Muscle of leg (tissue), 16 donors: ENCODE measurements at places on chromosomes 7 and 10.
A peak's percentile ranks its signal among the peaks of the same experiment; 100 is the strongest.

- no peak for DNase-seq
- H3K4me3 ChIP-seq = no peak overlapping the region
- H3K27me3 ChIP-seq = no peaks in the 10 kb centered on the region
- H3K36me3 ChIP-seq = no peaks in the 10 kb centered on the region
These were observed 964.0 kb downstream of the GATA3 start for GRCh38 chr10:9018195-9019173.

DNA sequence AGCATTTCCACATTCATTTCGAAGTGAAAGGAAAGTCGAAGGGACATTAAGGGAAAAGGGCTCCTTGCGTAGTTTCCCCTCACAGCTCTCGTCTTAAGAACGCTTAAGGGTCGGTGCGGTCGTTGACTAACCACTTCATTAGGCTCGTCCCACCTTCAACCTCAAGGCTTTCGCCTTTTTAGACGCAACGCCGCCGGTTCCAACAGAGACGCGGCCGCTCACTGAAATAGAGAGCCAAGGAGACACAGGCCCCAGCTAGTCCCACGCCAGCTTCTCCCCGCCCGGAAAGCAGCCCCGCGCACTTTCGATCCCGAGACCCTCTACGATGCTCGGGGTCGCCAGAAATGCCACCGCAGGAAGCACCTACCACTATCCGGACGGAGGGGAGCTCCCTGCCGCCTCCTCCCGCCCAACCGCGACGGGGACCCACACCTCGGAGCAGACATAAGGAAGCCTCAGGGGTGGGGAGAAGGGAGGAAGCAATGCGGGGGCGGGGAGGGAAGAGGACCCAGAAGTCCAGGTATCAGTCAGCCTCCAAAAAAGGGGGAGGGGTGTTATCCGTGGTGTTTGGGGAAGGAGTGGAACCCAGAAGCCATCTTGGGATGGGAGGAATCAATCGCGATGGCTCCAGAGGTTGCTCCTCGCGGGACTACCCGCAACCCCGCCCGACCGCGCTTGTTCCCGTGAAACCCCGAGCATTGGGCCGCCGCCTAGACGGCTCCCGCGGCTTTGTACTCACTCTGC is 559 bp downstream of the TRA2A start:
- H3K36me3 ChIP-seq = no peaks in the 10 kb centered on the region
- DNase-seq = peak; percentile 89
- no peaks in the 10 kb centered on the region for H3K27me3 ChIP-seq
- H3K4me3 ChIP-seq = peak overlapping the region; percentile 99
- peaks cover 10% of the 10 kb centered on the region for H3K4me1 ChIP-seq

- no peaks in the 10 kb centered on the region for H3K36me3 ChIP-seq
- no peaks in the 10 kb centered on the region for H3K4me1 ChIP-seq
- H3K4me3 ChIP-seq = no peak overlapping the region
- no peaks in the 10 kb centered on the region for H3K27me3 ChIP-seq
- no peak overlapping the region for H3K27ac ChIP-seq
These were observed 1049.8 kb downstream of the SORCS1 start for GRCh38 chr10:106114656-106115186.

- no peaks in the 10 kb centered on the region for H3K4me1 ChIP-seq
- DNase-seq = peak; percentile 42
- H3K36me3 ChIP-seq = peaks cover 3% of the 10 kb centered on the region
- no peak overlapping the region for H3K4me3 ChIP-seq
- H3K27ac ChIP-seq = no peak overlapping the region
These were observed 9.3 kb downstream of the KLHL7 start for GRCh38 chr7:23114896-23115295.

DNA sequence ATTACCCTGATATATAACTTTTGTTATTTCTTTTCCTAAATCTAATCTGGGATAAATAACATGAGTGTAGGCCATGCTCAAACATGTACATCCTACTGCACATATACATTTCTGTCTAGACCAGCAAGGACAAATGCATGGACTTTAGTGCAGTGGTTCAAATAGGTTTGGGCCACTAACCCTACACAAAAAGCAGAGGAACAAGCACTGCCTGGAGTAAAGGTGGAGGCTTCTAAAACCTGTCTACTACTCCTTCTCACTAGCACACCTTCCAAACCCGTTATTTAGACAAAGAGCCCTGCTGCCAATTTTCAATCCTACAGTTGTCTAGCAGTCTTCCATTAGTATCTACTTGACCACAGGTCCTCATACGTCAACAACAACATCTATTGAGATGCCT is 34.8 kb downstream of the SGCE start:
- peaks cover 16% of the 10 kb centered on the region for H3K4me1 ChIP-seq
- peaks cover 14% of the 10 kb centered on the region for H3K36me3 ChIP-seq
- H3K27me3 ChIP-seq = no peaks in the 10 kb centered on the region
- no peak for DNase-seq

DNA sequence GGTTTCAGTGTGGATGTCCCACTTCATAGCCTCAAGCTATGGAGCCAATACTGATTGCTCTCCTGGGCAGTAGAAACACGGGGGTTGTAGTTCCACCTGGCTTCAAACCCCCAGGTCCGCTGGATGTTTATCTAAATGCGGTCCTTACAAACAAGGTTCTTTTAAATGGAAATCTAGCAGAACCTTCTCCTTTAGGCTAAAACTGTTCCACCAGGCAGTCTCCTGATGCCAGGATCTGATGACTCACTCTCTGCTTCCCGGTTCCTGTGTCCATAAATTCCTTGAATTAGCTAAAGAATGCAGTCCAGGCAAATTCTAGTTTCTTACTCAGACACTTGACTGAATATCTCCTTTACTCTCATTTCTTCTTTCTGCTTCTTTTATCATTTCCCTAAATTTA is 108.4 kb upstream of the FAM3C start:
- H3K27ac ChIP-seq = no peak overlapping the region
- DNase-seq = peak; percentile 73
- no peaks in the 10 kb centered on the region for H3K4me1 ChIP-seq
- H3K36me3 ChIP-seq = no peaks in the 10 kb centered on the region
- H3K4me3 ChIP-seq = no peak overlapping the region

GRCh38 chr7:2129323-2130095 is 103.2 kb downstream of the MAD1L1 start:
- peaks cover 11% of the 10 kb centered on the region for H3K36me3 ChIP-seq

GRCh38 chr10:54983255-54983654 is 182.2 kb upstream of the PCDH15 start:
- no peaks in the 10 kb centered on the region for H3K36me3 ChIP-seq
- H3K4me3 ChIP-seq = no peak overlapping the region
- H3K4me1 ChIP-seq = no peaks in the 10 kb centered on the region
- no peaks in the 10 kb centered on the region for H3K27me3 ChIP-seq

GRCh38 chr7:33649476-33650441 is 255.6 kb upstream of the BMPER start:
- no peaks in the 10 kb centered on the region for H3K27me3 ChIP-seq
- no peak overlapping the region for H3K4me3 ChIP-seq
- no peak for DNase-seq
- H3K27ac ChIP-seq = no peak overlapping the region
- H3K4me1 ChIP-seq = peaks cover 4% of the 10 kb centered on the region

- H3K36me3 ChIP-seq = no peaks in the 10 kb centered on the region
- H3K4me1 ChIP-seq = no peaks in the 10 kb centered on the region
- H3K4me3 ChIP-seq = no peak overlapping the region
- H3K27me3 ChIP-seq = no peaks in the 10 kb centered on the region
- no peak overlapping the region for H3K27ac ChIP-seq
- no peak for DNase-seq
These were observed 23.0 kb downstream of the HDAC9 start for GRCh38 chr7:18518555-18518954.

DNA sequence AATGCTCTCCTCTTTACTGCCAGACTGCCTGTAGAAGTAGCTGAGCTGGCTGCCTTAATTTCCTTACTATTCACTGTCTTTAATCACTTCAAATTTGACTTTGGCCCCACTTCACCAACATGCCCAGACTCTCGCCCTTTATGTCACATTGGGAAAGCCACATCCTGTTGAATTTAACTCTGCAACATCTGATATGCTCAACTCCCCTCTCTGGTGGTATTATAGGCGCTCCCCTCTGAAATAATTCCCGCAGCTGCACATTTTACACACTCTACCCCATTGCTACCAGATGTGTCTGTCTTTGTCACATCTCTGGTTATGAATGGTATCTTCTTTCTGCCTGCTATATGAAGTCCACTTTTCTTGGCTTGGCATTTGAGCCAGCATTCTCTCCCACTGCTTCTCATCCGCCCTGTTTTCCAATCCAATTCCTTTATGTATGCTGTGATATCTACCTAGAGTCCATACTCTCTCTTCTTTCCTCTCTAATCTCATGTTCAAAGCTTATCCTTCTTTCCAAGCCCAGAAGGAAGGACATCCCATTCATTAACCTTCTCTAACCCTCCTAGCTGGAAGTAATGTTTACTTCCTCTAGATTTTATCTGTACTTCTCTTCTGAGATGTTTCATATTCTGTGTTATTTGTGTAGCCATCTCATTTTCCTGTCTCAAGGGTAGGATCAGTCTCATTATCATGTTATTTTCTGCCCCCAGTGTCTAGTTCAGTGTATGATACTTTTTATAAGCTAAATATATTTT is 134.5 kb downstream of the ST7 start:
- DNase-seq = no peak
- H3K27ac ChIP-seq = no peak overlapping the region
- H3K27me3 ChIP-seq = no peaks in the 10 kb centered on the region
- no peak overlapping the region for H3K4me3 ChIP-seq
- H3K4me1 ChIP-seq = peaks cover 11% of the 10 kb centered on the region

GRCh38 chr7:156021471-156021870 is 209.2 kb upstream of the SHH start:
- H3K36me3 ChIP-seq = no peaks in the 10 kb centered on the region
- H3K4me3 ChIP-seq = no peak overlapping the region
- DNase-seq = no peak
- no peak overlapping the region for H3K27ac ChIP-seq

- H3K27ac ChIP-seq = no peak overlapping the region
- H3K27me3 ChIP-seq = no peaks in the 10 kb centered on the region
- peaks cover 50% of the 10 kb centered on the region for H3K36me3 ChIP-seq
- peaks cover under 1% of the 10 kb centered on the region for H3K4me1 ChIP-seq
These were observed 75.2 kb downstream of the DNAJB6 start for GRCh38 chr7:157412021-157412443.

- H3K4me1 ChIP-seq = no peaks in the 10 kb centered on the region
- peaks cover 32% of the 10 kb centered on the region for H3K36me3 ChIP-seq
- no peaks in the 10 kb centered on the region for H3K27me3 ChIP-seq
These were observed 12.6 kb downstream of the SCD start for GRCh38 chr10:100359529-100360150.

GRCh38 chr10:67733511-67733910 is 37.5 kb upstream of the CTNNA3 start:
- no peak overlapping the region for H3K27ac ChIP-seq
- H3K4me1 ChIP-seq = no peaks in the 10 kb centered on the region
- no peaks in the 10 kb centered on the region for H3K27me3 ChIP-seq
- no peak overlapping the region for H3K4me3 ChIP-seq
- H3K36me3 ChIP-seq = no peaks in the 10 kb centered on the region

GRCh38 chr10:48604039-48604990 is 558 bp downstream of the ARHGAP22 start:
- H3K27me3 ChIP-seq = peaks cover 34% of the 10 kb centered on the region
- peak overlapping the region; percentile 24 for H3K4me3 ChIP-seq
- no peak for DNase-seq
- H3K36me3 ChIP-seq = no peaks in the 10 kb centered on the region

- H3K36me3 ChIP-seq = no peaks in the 10 kb centered on the region
- H3K27ac ChIP-seq = no peak overlapping the region
- no peak overlapping the region for H3K4me3 ChIP-seq
- no peaks in the 10 kb centered on the region for H3K27me3 ChIP-seq
- peak; percentile 89 for DNase-seq
- H3K4me1 ChIP-seq = peaks cover 3% of the 10 kb centered on the region
These were observed 616.3 kb upstream of the IGFBP3 start for GRCh38 chr7:46537191-46537905.

DNA sequence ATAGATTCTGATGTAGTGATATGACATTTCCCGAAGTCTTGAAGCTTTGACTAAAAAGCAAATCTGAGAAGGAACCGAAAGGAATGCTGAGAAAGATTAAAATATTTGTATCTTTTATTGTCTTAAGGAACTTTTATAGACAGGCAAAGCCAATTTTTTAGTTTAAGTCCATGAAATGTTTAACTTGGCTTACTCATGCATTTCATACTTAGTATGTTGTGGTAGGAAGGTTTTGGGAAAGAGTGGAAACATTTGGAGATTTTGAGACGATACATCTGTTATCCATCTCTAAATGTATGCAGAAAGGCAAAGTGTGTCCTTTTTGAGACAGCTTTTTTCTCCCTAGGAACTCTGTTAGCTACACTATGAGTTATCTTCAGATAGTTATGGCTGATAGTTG is 10.1 kb downstream of the TBC1D12 start:
- H3K4me3 ChIP-seq = no peak overlapping the region
- H3K4me1 ChIP-seq = no peaks in the 10 kb centered on the region
- no peaks in the 10 kb centered on the region for H3K36me3 ChIP-seq
- H3K27me3 ChIP-seq = no peaks in the 10 kb centered on the region
- H3K27ac ChIP-seq = peak overlapping the region; percentile 31

- no peak overlapping the region for H3K4me3 ChIP-seq
- DNase-seq = peak; percentile 65
- peaks cover 34% of the 10 kb centered on the region for H3K4me1 ChIP-seq
These were observed 207.0 kb upstream of the ZMIZ1 start for GRCh38 chr10:78861529-78862327.

GRCh38 chr10:93495654-93496321 is 624 bp upstream of the CEP55 start:
- peaks cover 6% of the 10 kb centered on the region for H3K4me1 ChIP-seq
- H3K27me3 ChIP-seq = peaks cover 2% of the 10 kb centered on the region
- DNase-seq = peak; percentile 74
- H3K4me3 ChIP-seq = peak overlapping the region; percentile 83

- H3K4me3 ChIP-seq = no peak overlapping the region
- no peaks in the 10 kb centered on the region for H3K4me1 ChIP-seq
- H3K27ac ChIP-seq = no peak overlapping the region
- no peak for DNase-seq
- H3K27me3 ChIP-seq = no peaks in the 10 kb centered on the region
These were observed 181.3 kb upstream of the PRPS1L1 start for GRCh38 chr7:18208921-18209320.

- H3K4me3 ChIP-seq = no peak overlapping the region
- no peaks in the 10 kb centered on the region for H3K36me3 ChIP-seq
- H3K27me3 ChIP-seq = no peaks in the 10 kb centered on the region
- H3K4me1 ChIP-seq = peaks cover 3% of the 10 kb centered on the region
- H3K27ac ChIP-seq = no peak overlapping the region
- no peak for DNase-seq
These were observed 97.7 kb downstream of the PARD3 start for GRCh38 chr10:34717429-34717828.

DNA sequence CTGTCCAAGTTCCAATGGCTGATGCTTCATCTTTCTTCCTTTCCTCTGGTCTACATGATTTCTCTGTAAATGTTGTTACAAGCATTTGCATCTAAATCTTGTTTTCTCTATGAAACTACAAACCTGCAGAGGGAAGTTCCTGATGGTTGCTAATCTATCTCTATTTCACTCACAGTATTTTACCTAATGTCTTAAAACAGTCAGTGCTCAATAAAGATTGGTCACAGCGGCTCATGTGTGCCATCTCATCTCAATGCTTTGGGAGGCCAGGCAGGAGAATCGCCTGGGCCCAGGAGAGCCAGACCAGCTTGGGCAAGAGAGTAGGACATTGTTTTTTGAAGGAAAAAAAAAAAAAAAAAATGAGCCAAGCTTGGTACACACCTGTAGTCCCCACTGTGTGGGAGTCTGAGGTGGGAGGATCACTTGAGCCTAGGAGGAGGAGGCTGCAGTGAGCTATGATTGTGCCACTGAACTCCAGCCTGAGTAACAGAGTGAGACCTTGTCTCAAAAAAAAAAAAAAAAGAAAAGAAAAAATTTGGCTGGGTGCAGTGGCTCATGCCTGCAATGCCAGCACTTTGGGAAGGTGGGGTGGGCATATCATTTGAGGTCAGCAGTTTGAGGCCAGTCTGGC is 71.3 kb upstream of the ARMC3 start:
- no peak overlapping the region for H3K4me3 ChIP-seq
- no peaks in the 10 kb centered on the region for H3K36me3 ChIP-seq

- H3K4me3 ChIP-seq = no peak overlapping the region
- peaks cover 67% of the 10 kb centered on the region for H3K27me3 ChIP-seq
- H3K4me1 ChIP-seq = peaks cover 7% of the 10 kb centered on the region
- no peaks in the 10 kb centered on the region for H3K36me3 ChIP-seq
- no peak for DNase-seq
These were observed 2.5 kb downstream of the NXPH1 start for GRCh38 chr7:8435590-8436545.
